ENCODE measurements at places on chromosomes 5 and 9. TPM values are rescaled to one million over a fixed set of nuclear protein-coding genes. Genes with fewer than 3 reads are reported as not detected.
A peak's percentile ranks its signal among the peaks of the same experiment; 100 is the strongest.

IL7R gene
- 0.66 TPM for total RNA-seq

GRM6 gene
- not detected for total RNA-seq

CDKN2B-AS1 gene
- 0.30 TPM for total RNA-seq

PCDHGA9 gene
- 3.9 TPM for total RNA-seq

- no peak for DNase-seq
These were observed 522.1 kb downstream of the CCDC171 start for GRCh38 chr9:16074963-16075362.

- no peak for DNase-seq
These were observed 167.8 kb downstream of the GABRB2 start for GRCh38 chr5:161378701-161379100.

- no peak for DNase-seq
These were observed 160.2 kb upstream of the TBCA start for GRCh38 chr5:77936365-77936693.

DNA sequence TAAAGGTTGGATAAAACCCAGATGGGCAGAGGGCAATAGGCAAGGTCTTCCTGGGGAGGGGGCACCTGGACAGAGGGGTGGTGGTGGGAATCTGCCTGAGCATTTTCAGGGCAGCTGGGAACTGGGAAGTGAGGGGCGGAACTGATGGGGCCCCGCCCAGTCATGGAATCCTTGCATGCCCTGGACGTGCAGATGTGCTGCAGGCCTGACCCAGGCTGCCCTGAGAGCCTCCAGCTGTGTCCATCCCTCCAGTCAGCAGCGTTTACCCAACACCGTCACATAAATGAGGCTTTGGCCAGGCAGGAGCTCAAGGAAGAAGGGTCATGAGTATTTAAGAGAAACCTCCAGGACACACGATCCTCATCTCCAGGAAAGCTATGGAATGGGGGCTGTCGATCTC lies 70.3 kb downstream of the DAB2IP start:
- DNase-seq: peak; percentile 70

DNA sequence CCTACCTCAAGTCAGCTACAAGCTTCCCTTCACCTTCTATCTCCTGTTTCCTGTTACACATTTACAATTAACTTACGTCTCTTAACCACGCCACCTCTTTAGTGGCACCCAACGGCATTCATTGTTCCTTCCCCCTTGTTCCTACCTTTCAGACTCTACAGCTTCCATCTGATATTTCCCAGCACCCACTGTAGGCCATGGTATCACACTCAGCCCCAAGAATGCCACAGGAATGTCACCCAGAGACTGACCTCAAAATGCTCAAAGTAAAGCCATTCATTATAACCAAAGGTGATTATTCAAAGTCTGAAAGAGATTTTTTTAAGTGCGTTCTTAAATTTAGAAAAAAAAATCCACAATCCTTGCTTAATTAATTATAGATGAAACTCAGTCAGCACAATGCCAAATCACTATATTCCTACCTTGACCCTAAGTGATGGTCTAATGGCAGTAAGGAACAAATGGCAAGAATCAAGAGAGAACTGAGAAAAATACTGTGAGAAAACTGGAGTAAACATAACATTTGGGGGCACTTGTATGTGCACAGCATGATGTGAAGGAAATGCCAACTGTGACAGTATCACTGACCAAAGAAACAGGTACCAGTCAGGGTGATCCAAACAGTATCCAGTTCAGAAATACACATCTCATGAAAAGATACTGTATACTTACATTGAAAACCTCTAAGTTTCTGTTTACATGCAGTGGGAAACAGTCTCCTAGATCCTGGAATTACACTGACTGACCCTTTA lies 52.1 kb downstream of the CTNND2 start:
- no peak for DNase-seq

DNA sequence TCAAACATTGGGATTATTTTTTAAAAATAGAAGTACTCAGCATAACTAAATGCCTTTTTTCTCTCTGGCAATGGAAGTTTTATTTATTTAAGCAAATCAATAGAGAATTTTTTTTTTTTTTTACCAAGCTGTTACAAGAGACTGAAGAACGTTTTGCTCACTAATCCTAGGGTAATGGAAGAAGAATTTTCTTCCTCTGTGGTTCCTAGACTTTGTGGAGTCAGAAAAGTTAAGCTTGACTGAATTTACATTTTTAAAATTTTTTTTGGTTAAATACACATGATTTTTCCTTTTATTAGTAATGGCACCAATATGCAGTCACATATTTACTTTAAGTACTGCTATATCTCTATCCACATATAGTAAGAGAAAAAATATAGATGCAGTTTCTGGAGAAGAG lies 189.8 kb downstream of the PCSK1 start:
- no peak for DNase-seq

DNA sequence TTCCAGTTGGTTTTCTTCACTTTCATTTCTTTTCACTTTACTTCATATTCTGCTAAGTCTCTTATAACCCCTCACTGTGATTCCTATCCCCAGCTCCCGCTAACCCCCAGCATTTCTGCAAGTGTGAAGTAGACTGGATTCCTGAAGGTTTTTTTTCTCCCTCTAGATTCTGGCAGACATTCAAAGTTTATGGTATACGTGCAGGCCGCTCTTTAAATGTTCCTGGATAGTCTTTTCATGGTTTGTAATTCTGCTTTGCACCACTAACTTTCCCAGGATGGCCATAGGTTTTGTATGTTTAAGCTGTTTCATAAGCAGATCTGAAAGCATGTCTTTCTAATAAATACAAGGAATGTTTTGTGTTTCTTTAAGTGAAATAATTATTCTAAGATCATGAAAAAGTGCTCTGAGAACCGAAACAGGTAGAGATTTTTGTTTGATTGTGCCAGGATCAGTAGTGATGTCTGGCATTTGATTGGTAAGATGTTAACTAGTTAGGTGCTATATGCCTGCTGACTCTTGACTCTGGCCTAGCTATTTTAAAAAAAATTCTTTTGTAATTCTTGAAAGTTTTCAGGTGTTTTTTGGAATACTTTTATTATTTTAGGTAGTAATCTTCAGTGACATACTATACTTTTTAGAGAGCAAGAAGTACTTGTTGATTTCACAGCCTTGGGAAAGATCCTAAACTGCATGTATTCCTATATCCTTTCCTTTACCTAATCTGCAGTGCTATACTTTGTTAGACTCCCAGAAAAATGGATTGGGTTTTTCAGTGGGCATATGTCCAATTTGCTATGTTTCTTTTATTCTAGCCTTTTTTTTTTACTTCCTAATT lies 29.7 kb downstream of the CNOT6 start:
- DNase-seq: no peak

DNA sequence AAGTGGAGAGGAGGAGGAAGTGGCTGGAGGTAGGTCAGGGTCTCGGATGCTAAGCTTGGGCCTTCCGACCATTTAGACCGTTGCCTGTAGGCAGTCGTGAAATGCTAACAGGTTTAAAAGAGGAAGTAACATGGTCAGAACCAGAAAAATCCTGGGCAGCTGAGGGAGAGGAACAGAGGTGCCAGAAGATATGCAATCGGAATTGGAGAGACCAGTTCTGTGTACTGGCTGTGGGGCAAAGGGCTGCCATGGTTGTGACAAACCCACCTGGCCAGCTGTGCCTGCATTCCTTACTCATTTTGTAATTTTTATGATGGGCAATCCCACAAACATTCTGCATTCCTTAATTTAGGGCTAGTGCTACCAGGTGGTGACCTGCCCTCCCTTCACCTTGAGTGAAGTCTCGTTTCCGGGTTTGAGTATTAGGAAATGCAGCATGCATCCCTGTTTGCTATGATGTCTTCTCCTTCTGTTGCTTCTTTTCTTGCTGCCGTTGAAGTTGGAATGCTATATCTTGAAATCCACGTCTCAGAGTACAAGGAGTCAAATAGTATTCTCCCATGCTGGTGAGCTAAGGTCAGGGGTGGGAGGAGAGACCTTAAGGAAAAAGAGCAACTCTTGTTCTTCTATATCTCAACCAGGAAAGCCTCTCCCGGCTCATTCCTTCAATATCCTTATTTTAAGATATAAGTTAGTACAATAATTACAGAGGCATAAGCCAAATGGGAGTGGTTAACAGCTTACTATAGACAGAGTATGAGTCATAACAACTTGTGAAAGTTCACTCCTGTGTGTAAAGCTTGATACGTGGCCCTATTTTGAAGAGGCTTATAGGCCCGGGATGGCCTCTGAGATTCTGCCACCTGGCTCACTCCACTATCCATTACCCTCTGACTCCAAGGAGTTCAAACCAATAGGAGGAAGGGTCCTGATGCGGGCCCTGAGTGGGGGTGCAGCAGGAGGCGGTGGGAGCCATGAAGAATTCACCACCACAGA lies 37.0 kb downstream of the B4GALT1 start:
- DNase-seq: no peak
